ENCODE measurements at places on chromosomes 7 and 10.
A peak's percentile ranks its signal among the peaks of the same experiment; 100 is the strongest.

DNA sequence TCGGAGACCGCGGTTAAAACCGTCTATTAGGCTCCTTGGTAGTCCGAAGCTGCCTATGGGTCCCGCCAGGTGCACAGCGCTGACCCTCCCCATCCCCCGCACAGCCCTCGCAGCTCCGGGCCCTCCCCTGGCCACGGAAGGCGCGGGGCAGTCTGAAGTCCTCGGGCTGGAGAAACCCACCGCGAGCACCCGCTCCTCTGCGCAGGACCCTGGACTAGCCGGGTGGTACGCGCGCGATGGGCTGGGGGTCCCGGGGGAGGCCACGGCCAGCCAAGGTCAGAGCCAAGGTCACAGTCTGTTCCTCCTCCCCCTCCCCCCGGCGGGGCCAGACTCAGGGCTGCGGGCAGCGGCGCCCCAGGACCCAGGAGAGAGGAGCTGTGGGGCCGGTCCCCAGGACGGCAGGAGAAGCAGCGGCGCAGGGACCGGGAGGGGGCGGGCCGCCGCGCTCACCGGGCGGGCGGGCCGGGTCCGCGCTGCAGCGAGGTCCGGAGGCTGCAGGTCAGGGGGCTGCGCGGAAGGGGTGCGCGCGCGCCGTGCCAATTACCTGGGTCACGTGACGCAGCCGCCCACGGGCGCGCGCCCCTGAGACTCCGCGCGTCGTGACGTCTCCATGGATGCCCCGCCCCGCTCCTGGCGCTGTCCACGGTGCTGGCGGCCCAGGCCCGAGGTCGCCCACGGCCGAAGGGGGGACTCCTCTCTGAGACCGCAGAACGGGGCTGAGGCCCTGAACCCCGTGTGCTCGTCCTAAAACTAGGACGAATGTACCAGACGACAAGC is at the start of gene OGDHL:
Gene OGDHL (minus strand): TSS at position 535 of the 777 bp plus-strand sequence. CDS start 3,731 bp downstream, outside the sequence.
- DNase-seq = peak; percentile 68

DNA sequence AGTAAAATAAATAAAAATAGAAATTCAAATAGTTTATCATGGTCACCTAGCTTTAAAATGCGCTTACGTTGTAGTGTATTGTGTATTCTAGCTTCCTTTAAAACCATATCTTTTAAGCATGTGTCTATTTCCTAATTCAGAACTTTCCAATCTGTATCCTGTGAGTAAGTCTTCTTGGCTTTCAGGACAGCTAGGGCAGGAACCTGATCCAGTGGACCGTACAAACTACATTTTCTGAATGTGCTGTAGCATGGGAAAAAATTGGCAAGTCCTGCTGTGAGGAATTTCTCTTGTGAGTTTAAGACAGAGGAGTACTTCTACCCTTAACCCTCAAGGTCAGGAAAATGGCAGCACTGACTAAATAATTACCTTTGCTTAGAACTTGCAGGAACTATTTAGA is 12.1 kb downstream of the OPN1SW start:
- no peak for DNase-seq

- no peak for DNase-seq
These were observed 241.3 kb downstream of the GLI3 start for GRCh38 chr7:41995632-41996271.

- no peak for DNase-seq
These were observed 84.8 kb upstream of the CCDC6 start for GRCh38 chr10:59991117-59991516.

- DNase-seq = no peak
These were observed 34.6 kb downstream of the ADGRA1 start for GRCh38 chr10:133122171-133122935.

GRCh38 chr10:124798781-124799180 is 2.8 kb upstream of the ABRAXAS2 start:
- no peak for DNase-seq

DNA sequence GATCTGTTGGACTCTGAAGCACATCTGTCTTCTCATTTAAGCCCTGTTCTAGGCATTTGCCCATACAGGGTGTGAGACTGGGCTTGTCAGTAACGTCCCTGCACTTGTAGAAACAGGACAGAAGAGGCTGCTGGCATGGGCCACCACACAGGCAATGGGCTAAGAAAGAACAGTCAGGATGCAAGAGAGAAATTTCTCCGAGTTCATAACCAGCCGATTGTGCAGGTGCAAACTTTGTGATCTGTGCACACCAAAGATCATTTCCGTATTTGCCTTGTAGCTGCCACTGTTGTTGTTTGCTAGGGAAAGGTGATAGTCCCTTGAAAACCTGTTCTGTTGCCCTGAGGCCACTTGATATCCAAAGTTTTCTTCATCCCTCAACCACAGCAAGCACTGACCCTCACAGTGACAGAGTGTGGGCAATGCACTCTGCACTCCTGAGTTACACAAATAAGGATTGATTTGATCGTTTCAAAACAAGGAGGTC is 20.3 kb downstream of the KLF6 start:
- DNase-seq = no peak

GRCh38 chr7:135798095-135798494 is 49.5 kb upstream of the FAM180A start:
- DNase-seq = no peak
